ENCODE measurements at places on chromosomes 7 and 10. TPM values are rescaled to one million over a fixed set of nuclear protein-coding genes. Genes with fewer than 3 reads are reported as not detected.

CLRN3 gene
- not detected for total RNA-seq

OPN1SW gene
- not detected for total RNA-seq

PHF14 gene
- 182 TPM for total RNA-seq

CXCL12 gene
- not detected for total RNA-seq

ICA1 gene
- not detected for total RNA-seq

KMT2E gene
- 95.3 TPM for total RNA-seq

SLIT1 gene
- 2.2 TPM for total RNA-seq

C7orf25 gene
- 1.8 TPM for total RNA-seq

SLC26A3 gene
- total RNA-seq, result not detected

- no peaks in the 10 kb centered on the region for H3K27me3 ChIP-seq
- no peak overlapping the region for H3K27ac ChIP-seq
- no peaks in the 10 kb centered on the region for H3K4me1 ChIP-seq
- no peak for DNase-seq
- no peak overlapping the region for H3K4me3 ChIP-seq
- no peaks in the 10 kb centered on the region for H3K36me3 ChIP-seq
Observed at GRCh38 chr7:134811765-134812164, 32.3 kb downstream of the CALD1 start.

- DNase-seq, result peak; percentile 73
- no peaks in the 10 kb centered on the region for H3K36me3 ChIP-seq
- no peak overlapping the region for H3K27ac ChIP-seq
- H3K4me3 ChIP-seq, result no peak overlapping the region
- H3K4me1 ChIP-seq, result no peaks in the 10 kb centered on the region
Observed at GRCh38 chr10:125629758-125630376, 53.1 kb downstream of the TEX36 start.

DNA sequence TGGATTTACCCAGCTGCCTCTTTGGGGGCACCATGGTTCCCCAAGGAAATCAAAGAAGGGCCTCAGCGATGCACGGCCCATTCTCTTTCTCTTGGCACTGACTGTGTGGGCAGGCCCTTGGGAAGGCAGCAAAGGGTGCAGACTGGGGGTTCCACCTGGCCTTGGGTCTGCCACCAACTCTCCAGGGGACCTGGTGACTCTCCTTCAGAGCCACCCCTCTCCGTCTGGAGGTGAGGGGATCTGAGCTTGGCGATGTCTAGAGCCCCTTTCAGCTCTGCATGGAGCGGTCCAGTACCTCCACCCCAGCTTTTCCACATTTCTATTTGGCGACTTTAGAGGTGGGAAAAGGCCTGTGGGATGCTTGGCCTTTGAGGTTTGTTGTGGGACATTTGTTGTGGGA, 69.1 kb downstream of the C10orf120 start:
- no peak for DNase-seq
- no peaks in the 10 kb centered on the region for H3K36me3 ChIP-seq
- H3K4me1 ChIP-seq, result no peaks in the 10 kb centered on the region
- no peak overlapping the region for H3K27ac ChIP-seq
- no peak overlapping the region for H3K4me3 ChIP-seq
- no peaks in the 10 kb centered on the region for H3K27me3 ChIP-seq

DNA sequence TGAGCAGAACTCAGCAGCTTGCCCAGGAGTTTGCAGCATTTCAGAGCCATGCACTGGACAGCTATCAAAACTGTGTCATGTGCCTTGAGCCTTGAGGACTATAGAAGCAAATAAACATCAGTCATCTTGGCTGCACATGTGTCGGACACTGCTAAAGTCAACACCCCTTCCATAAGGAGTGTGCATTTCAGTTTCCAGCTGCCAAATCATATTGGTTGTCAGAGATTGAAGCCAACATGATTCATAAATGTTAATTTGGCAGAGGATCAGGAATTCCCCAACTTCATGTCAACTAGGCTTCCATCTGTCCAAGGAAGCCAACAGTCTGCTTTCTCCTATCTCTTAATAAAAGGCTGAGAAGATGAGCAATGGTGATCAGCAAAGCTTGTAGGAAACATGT, 32.8 kb downstream of the SLC16A12 start:
- no peak for DNase-seq
- H3K4me3 ChIP-seq, result no peak overlapping the region
- no peaks in the 10 kb centered on the region for H3K36me3 ChIP-seq
- no peaks in the 10 kb centered on the region for H3K4me1 ChIP-seq
- H3K27me3 ChIP-seq, result no peaks in the 10 kb centered on the region
- no peak overlapping the region for H3K27ac ChIP-seq

DNA sequence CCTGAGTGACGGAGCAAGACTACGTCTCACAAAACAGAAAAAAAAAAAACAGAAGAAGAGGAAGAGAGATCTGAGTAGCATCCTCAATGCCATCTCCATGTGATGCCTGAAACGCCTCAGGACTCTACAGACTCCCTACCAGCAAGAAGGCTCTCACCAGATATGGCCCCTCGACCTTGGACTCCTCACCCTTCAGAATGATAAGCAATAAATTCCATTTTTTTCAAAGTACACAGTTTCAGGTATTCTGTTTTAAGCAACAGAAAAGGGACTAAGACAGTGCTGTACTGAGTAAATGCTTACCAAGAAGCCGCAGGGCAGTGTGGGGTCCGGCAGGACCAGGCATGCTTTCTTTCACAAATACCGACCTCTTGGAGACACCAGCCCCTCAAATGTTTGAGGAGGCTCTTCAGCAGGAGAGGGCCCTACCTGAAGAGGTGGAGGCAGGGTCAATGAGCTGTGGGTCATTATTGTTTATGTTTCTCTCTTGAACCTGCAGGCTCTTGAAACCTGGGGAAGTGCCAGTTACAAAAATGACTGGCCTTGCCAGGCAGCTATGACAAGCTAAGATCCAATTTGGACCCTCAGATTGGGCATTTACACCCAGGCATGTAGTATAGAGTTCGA, 204.1 kb upstream of the LYZL1 start:
- no peaks in the 10 kb centered on the region for H3K4me1 ChIP-seq
- H3K36me3 ChIP-seq, result no peaks in the 10 kb centered on the region
- no peak overlapping the region for H3K27ac ChIP-seq
- H3K4me3 ChIP-seq, result no peak overlapping the region
- no peak for DNase-seq
- no peaks in the 10 kb centered on the region for H3K27me3 ChIP-seq

DNA sequence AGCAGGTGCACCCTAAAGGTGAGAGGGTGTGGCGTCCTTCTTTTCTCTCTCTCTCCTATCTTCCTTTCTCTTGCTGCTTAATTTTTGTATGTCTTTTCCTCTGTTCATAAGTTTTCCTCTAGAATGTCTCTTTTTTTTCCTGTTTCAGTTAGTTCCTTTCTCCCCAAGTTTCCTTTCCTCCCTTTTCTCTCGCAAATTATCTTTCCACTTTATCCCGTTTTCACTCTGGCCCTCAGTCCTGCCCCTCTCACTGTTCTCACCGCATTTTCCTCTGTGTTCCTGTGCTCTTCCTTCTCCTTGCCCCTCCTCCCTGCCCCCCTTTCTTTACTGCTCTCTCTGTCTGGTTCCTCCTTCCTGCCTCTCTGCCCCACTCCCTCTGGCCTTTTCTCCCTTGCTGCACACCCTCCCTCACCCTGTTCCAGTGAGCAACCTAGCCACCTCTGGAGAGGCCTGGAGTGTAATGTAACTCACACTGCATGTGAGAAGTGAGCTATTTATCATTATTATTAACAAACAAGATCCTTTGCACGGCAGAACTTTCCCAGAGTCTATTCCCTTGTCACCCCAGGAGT, 158.5 kb downstream of the C10orf105 start:
- no peak overlapping the region for H3K27ac ChIP-seq
- H3K4me3 ChIP-seq, result no peak overlapping the region
- DNase-seq, result no peak
- H3K4me1 ChIP-seq, result no peaks in the 10 kb centered on the region
- H3K36me3 ChIP-seq, result no peaks in the 10 kb centered on the region

GRCh38 chr10:56370217-56371113, 9.4 kb upstream of the ZWINT start:
- no peaks in the 10 kb centered on the region for H3K4me1 ChIP-seq
- H3K4me3 ChIP-seq, result 0 out of 2 replicates have a peak overlapping the region, but pooled peaks have one; percentile 5
- H3K36me3 ChIP-seq, result no peaks in the 10 kb centered on the region
- H3K27me3 ChIP-seq, result no peaks in the 10 kb centered on the region

DNA sequence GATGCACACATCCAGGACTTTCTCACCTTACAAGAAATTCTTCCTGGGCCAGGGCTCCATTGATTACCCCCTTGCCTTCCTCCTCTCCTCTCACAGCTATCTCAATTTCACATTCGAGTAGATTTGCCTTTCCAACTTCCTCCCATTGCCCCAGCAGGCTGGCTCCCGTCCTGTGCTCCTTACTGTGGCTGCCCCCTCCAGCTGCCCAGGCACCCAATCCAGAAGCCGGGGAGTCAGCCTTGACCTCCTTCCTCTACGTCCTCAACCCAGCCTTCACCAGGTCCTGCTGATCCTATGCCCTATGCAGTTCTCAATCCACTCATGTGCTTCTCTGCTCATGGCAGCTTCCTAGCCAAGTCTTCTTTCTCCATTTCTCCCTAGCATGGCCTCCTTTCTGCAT, 85.7 kb upstream of the GPR26 start:
- H3K27me3 ChIP-seq, result no peaks in the 10 kb centered on the region
- no peak overlapping the region for H3K27ac ChIP-seq
- DNase-seq, result no peak
- H3K4me3 ChIP-seq, result no peak overlapping the region

DNA sequence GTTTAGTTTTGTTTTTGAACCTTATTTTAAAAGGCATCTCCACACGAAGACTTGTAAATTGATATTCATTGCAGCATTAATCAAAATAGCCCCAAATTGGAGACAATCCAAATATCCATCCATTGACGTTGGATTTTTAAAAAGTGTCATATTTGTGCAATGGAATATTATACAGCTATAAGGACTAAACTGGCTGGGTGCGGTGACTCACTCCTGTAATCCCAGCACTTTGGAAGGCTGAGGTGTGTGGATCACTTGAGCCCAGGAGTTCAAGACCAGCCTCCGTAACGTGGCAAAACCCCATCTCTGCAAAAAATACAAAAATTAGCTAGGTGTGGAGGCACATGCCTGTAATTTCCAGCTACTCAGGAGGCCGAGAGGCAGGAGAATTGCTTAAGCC, 35.1 kb downstream of the XRCC2 start:
- no peaks in the 10 kb centered on the region for H3K27me3 ChIP-seq
- no peak overlapping the region for H3K4me3 ChIP-seq
- no peaks in the 10 kb centered on the region for H3K36me3 ChIP-seq
- H3K4me1 ChIP-seq, result no peaks in the 10 kb centered on the region

- DNase-seq, result no peak
- H3K4me1 ChIP-seq, result no peaks in the 10 kb centered on the region
- H3K27ac ChIP-seq, result no peak overlapping the region
Observed at GRCh38 chr7:36564489-36564888, 159.8 kb downstream of the AOAH start.

DNA sequence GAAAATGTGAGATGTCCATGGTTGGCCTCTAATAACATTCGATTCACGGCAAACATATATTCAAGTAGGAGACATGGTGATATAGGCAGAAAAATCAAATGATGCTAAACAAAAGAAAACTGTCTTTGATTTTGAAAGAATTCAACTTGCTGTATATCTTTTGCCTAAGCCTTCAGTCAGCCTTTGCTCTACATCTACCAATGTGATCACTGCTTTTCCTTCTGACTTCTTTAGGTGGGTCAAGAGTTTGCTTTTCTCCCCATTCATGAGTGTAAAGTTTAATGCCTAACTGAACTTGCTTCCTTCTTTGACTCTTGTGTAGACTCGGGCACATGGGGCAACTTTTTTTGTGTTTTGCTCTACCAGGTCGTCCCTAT, 417 bp upstream of the HIF1AN start:
- no peak for DNase-seq
- H3K4me3 ChIP-seq, result peak overlapping the region; percentile 93
- H3K27me3 ChIP-seq, result no peaks in the 10 kb centered on the region
- H3K27ac ChIP-seq, result no peak overlapping the region

- no peak overlapping the region for H3K27ac ChIP-seq
- DNase-seq, result no peak
- no peaks in the 10 kb centered on the region for H3K36me3 ChIP-seq
Observed at GRCh38 chr10:108662975-108663374, 1260.3 kb downstream of the XPNPEP1 start.

DNA sequence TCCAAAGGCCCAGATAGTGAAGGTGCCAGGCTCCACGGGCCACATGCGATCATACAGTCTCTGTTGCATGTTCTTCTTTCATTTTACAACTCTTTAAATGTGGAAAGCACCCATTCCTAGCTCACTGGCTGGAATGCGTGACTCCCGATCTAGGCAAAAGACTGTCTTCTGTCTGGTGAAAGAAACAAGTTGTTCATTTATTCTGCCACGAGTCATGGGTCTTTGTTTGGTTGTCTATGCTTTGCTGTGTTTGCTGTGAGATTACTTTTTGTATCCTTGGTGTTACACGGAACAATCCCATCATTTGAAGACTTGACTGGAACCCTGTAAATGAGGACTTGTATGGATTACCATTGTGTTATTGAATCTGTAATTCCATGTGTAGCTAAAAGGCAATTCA, 41.9 kb downstream of the NPVF start:
- DNase-seq, result no peak
- H3K36me3 ChIP-seq, result no peaks in the 10 kb centered on the region
- no peaks in the 10 kb centered on the region for H3K4me1 ChIP-seq
- no peaks in the 10 kb centered on the region for H3K27me3 ChIP-seq

- H3K36me3 ChIP-seq, result no peaks in the 10 kb centered on the region
- H3K4me3 ChIP-seq, result no peak overlapping the region
- no peak for DNase-seq
- H3K4me1 ChIP-seq, result no peaks in the 10 kb centered on the region
Observed at GRCh38 chr7:12637819-12638592, 49.4 kb upstream of the ARL4A start.

GRCh38 chr7:100171840-100172239, 3.4 kb upstream of the GAL3ST4 start:
- no peak overlapping the region for H3K27ac ChIP-seq
- no peak overlapping the region for H3K4me3 ChIP-seq
- peaks cover 10% of the 10 kb centered on the region for H3K4me1 ChIP-seq
- H3K27me3 ChIP-seq, result no peaks in the 10 kb centered on the region
- no peak for DNase-seq

GRCh38 chr10:61974601-61975390, 73.3 kb downstream of the ARID5B start:
- DNase-seq, result peak; percentile 59
- H3K4me3 ChIP-seq, result no peak overlapping the region
- no peaks in the 10 kb centered on the region for H3K36me3 ChIP-seq
- H3K27me3 ChIP-seq, result no peaks in the 10 kb centered on the region

- no peak for DNase-seq
- H3K36me3 ChIP-seq, result no peaks in the 10 kb centered on the region
- no peak overlapping the region for H3K4me3 ChIP-seq
- H3K27me3 ChIP-seq, result no peaks in the 10 kb centered on the region
Observed at GRCh38 chr7:44104860-44105771, 971 bp downstream of the AEBP1 start.

GRCh38 chr10:33422471-33423153, 88.1 kb upstream of the NRP1 start:
- H3K27me3 ChIP-seq, result no peaks in the 10 kb centered on the region
- H3K4me1 ChIP-seq, result no peaks in the 10 kb centered on the region
- no peaks in the 10 kb centered on the region for H3K36me3 ChIP-seq

DNA sequence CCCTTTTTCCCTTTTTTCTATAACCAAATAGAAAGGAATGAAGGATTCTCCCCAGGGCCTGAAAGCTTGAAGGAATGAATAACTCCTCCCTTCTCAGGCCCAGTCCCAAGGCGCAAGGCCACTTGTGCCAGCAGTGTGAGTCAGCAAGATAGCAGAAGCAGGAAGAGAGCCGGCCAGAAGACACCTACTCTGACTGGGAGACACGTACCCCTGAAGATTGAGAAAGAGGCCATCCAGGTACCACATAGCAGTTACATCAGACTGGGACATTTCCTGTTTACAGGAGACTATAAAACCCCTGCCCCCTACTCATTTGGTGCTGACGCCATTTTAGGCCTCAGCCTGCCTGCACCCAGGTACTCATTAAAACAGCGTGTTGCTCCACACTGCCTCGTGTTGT, 65.5 kb downstream of the LRRC17 start:
- no peak overlapping the region for H3K27ac ChIP-seq
- H3K4me3 ChIP-seq, result no peak overlapping the region
- no peak for DNase-seq
- no peaks in the 10 kb centered on the region for H3K4me1 ChIP-seq
